GM23338 (cell line): ENCODE measurements at places on chromosomes 2 and 18.

DNA sequence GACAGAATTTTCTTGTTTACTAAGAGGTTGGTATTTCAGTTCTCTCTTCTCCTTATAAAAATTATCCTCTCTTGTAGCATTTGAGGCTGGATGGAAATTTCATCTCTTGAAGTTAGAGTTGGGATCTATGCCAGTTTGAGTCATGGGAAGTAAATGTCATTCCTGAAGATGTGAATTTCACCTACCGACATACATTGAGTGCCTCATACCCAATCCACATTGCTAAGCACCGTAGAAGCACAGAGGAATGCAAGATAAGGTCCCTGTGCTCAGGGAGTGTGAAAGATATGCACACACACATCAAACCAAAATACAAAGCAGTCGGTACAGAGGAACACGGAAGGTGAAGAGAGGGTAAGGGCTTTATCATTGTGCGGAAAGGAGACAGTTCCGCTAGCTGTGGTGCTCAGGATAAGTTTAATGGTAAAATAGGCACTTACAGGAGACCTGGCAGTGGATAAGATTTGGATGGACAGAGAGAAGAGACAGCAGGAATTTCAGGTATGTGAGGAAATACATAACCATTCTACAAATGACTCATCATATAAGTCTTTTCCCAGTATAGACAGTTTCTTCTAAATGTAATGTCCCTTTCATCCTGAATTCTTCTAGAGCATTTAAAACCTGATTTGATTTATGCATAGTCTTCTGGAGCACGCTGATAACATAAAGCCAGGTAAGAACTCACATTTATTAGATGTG, 205.3 kb upstream of the ST6GAL2 start:
- no peak for DNase-seq

- no peak for DNase-seq
Measured at GRCh38 chr2:146527166-146527565, 1317.7 kb upstream of the ACVR2A start.

GRCh38 chr2:183232161-183232865, 108.1 kb downstream of the NUP35 start:
- no peak for DNase-seq

GRCh38 chr2:236628256-236628901, 58.8 kb downstream of the ACKR3 start:
- no peak for DNase-seq

- no peak for DNase-seq
Measured at GRCh38 chr2:181911830-181912229, 20.3 kb downstream of the ITPRID2 start.

- DNase-seq: no peak
Measured at GRCh38 chr18:24019641-24020331, 5.2 kb downstream of the TTC39C start.

DNA sequence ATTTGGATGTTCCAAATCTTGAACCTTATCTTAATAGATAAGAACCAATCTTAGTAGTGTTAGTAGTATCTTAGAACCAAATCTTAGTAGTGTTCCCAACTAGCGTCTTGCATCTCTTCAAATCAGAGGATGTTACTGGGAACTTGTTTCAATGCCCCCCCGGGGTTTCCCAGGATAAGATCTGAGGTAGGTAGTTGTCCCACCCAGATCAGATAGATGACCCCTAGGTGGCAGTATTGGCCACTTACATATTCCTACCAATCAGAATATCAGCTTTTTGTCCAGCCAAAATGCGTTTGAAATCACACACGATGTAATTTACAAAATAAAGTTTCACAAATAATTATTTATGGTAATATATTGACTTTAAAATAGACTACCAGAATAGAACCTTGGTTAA, 314.8 kb downstream of the MBD2 start:
- peak; percentile 85 for DNase-seq

- no peak for DNase-seq
Measured at GRCh38 chr2:181243319-181243718, 213.9 kb upstream of the ITGA4 start.

DNA sequence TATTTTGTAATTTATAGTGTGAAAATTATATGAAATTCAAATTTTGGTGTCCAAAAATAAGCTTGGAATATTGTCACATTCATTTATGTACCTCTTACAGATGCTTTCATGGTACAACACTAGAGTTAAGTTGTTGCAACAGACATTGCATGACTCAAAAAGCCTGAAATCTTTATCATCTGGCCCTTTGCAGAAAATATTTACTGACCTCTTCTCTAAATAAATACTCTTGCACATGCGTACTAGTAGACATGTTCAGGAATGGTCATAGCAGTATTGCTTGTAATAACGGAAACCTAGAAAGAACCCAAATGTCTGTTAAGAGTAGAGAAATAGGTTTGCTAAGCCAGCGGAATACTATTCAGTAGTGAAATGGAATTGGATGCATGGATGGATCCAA, 60.4 kb downstream of the GALNT1 start:
- DNase-seq: no peak

DNA sequence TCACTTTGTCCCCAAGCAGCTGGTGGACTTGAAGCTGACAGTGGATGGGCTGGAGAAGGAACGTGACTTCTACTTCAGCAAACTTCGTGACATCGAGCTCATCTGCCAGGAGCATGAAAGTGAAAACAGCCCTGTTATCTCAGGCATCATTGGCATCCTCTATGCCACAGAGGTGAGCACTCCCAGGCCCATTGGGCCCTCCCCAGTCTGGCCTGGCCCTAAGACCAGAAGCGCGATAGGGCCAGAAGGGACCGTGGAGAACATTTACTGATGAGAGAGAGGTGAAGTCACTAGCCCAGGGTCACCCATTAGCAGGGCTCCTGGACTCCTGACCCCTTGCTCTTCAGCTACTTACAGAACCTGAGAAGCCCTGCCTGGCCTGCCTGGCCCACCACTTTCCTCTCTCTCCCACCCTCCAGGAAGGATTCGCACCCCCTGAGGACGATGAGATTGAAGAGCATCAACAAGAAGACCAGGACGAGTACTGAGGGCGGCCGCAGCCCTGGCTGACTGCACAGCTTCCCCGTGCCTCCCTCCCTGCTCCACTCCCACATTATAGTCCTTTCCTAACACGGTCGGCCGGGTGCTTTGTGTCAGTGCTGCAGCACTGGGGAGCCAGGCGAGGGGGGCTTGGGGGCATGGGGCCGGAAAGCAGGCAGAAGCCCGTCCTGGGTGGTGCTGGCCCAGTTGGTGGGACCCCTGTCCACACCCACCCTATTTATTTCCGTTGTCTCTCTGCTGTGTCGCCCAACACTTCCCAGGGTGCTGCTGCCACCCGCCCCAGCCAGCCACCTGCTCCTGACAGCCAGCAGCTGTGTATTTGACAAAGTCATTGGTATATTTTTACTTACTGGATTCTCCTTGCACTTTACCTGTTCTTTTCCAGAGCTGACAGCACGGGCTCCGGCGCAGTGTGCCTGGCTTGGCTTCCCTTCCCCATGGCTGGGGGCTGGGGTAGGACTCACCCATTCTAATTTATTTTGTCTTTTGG, 6.6 kb upstream of the TMEM214 start:
- DNase-seq: no peak

DNA sequence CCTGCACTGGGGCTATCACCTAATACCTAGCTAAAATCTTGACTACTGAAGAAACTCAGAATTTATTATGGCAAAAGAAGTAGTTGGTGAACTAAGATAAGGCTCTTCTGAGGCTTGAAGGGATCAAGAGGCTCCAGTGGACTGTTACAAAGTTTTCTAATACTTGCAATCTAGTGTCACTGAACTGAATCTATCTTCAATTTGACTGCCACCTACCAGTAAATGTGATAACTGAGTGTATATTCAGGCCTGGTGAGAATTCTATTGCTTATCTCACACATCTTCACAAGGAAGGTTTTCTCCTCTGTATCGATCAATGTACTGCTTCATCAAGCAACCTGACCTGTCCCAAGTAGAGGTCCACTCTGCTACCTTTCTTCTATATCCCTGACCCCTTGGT, 40.8 kb downstream of the DARS1 start:
- DNase-seq: no peak

DNA sequence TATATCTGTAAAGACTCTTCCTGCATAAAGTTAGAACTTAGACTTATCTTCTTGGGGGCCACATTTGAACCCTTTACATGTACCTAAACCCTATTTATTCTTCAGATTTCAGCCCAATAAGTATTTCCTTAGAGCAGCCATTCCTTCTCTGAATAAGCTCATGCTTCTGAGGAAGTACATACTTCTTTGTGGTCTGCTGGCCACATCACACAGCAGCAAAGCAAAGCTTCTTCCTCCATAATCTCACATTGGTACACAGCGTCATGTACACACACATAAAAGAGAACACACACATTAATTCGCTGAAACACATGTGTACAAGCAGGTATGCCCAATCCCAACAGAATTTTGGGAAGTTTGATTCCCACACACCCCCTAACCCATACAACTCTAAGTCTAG, 331.0 kb downstream of the CDH2 start:
- no peak for DNase-seq

GRCh38 chr2:239445771-239446524, 45.1 kb upstream of the HDAC4 start:
- DNase-seq: no peak

GRCh38 chr18:76203552-76203951, 291.5 kb downstream of the ZNF516 start:
- DNase-seq: no peak

- peak; percentile 34 for DNase-seq
Measured at GRCh38 chr18:12376034-12376753, 833 bp downstream of the AFG3L2 start.

DNA sequence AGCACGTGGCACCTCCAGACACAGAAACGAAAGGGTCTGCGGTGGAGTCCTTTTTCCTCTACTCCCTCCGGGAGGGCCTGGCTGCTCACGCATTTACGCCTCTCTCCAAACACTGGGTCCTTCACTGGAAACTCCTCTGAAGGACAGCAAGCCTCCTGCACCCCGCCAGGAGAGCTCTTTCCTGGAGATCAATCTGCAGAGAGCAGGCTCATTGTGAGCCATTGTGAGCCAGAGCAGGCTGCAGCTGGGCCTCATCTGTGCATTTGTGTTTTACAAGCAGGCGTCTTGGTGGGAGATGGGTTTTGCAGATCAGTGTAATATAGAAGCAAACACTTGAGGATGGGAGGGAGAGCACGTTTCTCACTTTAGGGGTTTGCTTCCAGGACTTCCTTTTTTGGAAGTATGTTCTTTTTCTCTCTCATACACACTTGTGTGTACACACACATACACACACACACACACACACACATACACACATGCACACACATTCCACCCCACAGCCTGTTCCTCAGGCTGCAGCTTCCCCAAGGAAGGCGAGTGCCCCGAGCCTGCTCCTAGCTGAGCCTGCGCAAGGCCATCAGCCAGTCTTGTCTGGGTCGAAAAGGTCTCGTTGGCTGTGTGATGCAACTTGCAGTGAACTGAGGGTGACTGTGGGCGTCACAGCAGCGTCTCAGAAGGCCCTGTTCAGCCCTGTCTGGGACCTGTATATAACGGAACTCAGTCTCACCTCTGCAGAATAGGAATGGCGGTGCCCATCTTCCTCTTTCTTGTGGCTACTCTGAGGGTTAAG, 163.5 kb downstream of the GLI2 start:
- DNase-seq: no peak

DNA sequence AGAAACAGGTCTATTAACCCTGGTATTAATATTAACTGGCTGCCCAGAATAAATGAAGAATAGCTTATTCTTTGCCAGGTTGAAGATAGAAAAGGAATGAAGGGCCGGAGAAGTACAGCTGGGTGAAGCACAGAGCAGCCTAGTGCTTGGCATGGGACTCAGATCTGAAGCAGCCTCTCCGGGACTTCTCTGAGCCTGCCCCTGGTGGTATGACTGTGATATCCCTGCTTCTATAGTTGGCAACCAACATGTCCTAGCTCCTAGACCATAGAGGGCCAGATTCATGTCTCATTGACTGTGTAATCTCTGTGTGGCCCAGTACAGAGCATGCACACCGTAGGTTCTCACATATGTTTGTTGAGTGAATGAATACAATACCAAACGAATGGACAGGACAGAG, 107.8 kb downstream of the MSH2 start:
- DNase-seq: peak; percentile 59

GRCh38 chr2:134836986-134837385, 1.4 kb upstream of the ACMSD start:
- DNase-seq: no peak

- no peak for DNase-seq
Measured at GRCh38 chr2:208638059-208638458, 231.5 kb downstream of the PTH2R start.

DNA sequence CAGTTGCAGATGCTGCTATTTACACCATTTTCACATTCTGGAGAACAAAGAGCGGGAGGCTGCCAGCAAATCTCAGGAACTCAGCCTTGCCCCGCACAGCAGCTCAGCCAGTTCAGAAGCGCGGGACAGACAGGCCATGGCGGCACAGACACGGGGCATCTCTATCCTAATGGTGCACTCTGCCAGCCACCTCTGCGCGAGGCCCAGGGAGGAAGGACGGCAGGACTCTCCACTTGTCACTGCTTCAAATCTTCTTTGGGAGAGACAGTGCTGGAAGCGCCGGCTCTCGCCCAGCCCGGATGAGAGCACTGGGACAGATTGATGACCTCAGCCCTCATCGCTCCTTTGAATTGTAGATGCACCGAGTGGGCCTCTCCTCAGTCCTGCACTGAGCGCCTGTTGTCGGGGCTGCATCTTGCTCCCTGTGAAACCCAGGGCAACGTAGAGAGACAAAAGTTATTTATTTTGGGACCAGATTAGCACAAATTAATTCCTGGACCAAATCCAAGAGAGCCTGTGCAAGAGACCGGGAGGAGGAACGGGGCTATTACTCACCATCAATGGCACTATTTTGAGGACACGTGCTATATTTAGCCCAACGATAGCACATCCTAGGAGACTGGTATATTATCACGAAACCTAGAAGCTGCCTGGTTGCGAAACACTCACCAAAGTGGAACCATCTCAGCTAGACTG, 211.4 kb upstream of the SMIM21 start:
- peak; percentile 49 for DNase-seq

GRCh38 chr2:158414538-158414937, 42.0 kb downstream of the CCDC148 start:
- DNase-seq: no peak

GRCh38 chr2:133062931-133063665, 393.1 kb upstream of the LYPD1 start:
- DNase-seq: no peak

DNA sequence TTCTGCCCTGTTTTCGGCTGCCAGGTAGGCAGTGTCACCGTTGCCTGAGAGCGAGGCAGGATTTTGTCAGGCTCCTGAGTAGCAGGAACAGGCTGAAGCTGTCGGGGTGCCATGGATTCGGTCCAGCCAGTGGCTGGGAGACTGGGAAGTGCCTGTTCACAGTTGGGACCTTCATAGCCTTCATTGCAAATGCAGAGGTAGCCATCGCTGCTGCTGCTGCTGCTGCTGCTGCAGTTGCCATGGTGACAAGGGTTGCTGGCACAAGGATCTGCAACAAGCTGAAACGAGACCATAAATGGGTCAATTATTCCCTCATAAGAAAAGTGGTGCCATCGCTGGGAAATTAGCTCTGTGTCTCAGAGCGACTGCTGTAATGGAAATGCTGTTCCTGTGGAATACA, 122.7 kb downstream of the DNER start:
- DNase-seq: no peak

GRCh38 chr2:241029599-241030332, 31.3 kb downstream of the SNED1 start:
- no peak for DNase-seq
